PC-9 (cell line): ENCODE measurements at places on chromosomes 7 and 10. TPM values are rescaled to one million over a fixed set of nuclear protein-coding genes. Genes with fewer than 3 reads are reported as not detected.

DNA sequence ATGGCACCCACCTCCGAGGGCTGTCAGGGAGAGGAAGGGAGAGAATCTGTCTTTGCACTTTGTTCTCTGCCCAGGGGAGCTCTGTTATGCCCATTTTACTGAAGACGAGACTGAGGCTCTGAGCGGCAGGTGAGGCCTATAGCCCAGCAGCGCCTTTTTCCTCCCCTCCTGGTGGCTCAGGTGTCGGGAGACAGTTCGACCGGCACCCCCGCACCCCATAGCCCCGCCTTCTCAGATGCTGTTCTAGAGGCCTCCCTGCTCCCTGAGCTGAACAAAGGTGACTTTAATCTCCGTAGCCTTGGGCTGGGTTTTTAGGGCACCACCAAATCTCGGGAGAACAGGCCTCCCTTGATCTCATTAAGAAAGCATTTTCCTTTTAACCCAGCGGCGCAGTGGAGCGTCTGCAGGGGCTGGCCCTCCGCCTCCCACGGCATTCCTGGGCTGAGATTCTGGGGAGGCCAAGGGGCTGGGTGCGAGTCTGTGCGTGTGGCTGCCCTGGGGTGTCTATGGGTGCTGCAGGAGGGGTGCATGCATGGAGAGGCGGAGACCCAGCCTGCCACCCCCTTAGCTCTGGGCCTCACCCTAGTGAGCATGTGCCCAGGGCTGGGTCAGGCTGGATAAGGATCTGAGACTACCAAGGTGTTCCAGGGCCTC, 3.3 kb downstream of the LFNG start:
- DNase-seq, result peak; percentile 87

- no peak for DNase-seq
Observed at GRCh38 chr7:25615003-25615402, 386.7 kb upstream of the NPVF start.

- DNase-seq, result no peak
Observed at GRCh38 chr7:82234457-82235049, 209.0 kb downstream of the CACNA2D1 start.

DNA sequence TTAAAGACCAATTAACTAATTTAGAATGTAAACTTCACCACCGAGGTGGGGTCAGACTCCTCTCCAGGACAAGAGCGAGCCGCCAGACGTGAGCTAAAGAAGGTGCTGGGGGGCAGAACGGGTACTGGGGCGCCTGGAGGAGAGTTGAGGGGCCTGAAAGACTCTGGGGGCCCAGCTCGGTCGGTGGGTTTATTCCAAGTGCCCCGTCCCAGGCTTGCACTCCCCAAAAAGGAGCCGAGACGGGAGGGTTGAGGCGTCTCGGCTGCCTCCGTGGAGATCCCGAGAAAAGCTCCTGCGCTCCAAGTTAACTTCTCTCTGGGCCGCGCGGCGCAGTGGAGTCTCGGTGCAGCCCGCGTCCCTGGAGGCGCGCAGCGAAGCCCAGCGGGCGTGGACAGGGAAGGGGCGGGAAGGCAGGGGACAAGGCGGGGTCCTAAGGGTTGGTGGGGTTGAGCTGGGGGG, 553.3 kb downstream of the TFEC start:
- DNase-seq, result no peak

- no peak for DNase-seq
Observed at GRCh38 chr10:70293169-70293843, 9.5 kb upstream of the NPFFR1 start.

DNA sequence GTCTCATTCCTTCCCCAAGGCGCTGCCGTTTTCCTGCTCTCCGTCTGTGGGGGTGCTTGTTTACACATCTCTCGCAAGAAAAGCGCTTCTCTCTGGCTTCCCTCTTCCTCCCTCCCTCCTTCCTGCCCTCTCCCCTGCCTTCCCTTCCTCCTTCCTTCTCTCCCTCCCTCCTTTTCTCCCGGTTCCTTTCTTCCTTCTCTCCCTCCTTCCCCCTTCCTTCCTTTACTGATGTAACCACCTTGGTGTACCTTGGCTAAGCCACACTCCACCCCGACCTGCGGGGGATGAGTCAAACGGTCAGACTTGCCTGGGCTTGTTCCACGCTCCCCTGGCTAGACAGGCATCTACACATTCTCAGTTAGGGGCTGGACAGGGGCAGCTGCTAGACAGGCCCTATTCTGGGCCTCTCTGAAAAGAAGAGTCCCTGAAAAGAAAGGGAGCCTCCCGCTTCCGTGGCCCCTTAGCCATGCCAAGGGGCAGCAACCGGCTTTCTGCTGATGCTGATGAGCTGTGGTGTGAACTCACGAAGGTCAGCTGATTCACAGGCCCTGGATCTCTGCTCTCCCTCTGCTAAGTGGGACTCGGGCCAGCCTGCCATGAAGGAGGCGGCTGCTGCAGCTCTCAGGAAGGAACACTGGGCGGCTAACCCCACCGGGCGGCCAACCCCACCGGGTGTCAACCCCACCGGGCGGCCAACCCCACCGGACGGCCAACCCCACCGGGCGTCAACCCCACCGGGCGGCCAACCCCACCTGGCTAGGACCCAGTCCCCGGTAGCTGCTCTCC, 216.8 kb downstream of the TCERG1L start:
- no peak for DNase-seq

- no peak for DNase-seq
Observed at GRCh38 chr7:7434329-7434728, 101.3 kb downstream of the COL28A1 start.

DNA sequence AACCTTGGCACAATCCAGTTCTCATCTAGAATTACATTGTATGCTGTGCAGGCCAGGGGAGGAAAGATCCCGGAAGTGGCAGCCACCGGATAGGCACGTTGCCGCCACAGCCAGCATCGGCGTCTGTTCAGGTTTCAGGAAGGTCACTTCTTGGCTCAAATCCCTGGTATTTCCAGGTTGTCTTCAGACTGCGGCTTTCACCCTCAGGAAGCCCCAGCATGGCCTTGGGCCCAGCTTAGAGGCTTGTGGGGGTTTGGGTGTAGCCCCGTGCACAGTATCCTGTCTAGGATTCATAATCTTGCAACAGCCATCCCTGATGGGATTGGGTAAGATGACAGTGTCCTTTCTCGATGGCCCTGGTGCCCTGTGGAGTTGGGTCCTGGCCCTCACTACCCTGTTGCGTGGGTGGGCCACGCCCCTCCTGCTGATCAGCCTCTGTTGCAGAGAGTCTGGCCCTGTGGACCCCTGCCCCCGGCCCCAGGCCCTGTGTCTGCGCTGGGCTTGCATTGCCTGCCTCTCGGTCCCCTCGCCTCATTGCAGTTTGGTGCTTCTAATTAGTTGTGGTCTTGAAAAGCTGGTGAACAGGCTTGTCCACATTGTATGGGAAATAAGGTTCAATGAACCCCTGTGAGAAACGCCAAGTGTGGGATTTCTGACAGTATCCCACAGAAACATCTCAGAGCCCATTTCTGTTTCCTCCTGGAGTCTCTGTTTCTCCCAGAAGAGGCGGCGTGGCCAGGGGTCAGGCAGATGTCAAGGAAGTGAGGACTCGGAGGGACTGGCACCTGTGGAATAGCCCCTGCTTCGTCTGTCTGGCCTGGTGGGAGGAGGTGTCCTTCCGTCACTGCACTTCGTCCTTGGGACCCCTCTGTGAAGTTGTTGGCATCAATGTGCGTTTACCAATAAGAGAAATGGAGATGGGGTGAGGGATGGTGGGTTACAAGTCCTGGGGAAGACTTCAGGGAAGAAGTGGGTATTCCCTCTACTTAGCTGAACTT, 77.5 kb downstream of the MGMT start:
- no peak for DNase-seq

GRCh38 chr7:50921114-50921813, 138.6 kb upstream of the GRB10 start:
- DNase-seq, result peak; percentile 89

DNA sequence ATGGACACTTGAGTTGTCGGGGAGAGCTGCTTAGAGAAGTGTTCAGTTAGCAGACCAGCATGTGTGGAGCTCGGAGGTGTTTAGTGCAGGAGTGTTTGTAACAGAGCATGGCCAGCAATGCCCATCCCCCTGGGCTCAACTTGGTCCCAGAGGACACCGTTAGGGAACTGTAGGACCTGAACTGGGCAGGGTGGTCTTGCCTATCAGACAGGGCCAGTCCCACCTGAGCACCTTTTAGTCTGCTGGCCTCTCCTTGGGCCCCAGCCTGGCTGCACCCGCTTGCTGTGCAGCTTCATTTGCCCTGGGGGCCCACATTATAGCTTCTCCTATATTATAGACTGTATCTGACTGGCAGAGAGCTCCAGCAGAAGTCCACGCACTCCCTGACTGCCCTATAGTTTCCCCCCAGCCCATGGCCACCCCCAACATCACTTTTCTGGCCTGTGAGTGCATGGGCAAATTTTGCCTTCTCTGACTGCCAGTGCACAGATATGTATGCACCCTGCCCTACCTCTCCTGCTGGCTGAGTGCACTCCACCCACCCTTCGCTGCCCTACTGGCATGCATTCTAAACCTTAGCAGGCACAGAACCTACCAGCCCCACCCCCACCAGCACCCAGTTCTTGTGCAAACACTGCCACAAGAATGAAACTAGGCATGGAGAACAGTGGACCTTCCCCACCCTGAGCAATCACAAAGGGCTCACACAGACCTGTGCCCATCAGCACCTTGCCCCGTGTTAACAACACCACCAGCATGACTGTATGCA, 1030.6 kb upstream of the GHITM start:
- no peak for DNase-seq

The CYP3A4 gene
- total RNA-seq, result not detected in 2 replicates

The AMPH gene
- total RNA-seq, result not detected in 2 replicates

The ITIH5 gene
- total RNA-seq, result not detected in 2 replicates

The CALY gene
- not detected in 2 replicates for total RNA-seq
